ENCODE measurements at places on chromosomes 3 and 15.

DNA sequence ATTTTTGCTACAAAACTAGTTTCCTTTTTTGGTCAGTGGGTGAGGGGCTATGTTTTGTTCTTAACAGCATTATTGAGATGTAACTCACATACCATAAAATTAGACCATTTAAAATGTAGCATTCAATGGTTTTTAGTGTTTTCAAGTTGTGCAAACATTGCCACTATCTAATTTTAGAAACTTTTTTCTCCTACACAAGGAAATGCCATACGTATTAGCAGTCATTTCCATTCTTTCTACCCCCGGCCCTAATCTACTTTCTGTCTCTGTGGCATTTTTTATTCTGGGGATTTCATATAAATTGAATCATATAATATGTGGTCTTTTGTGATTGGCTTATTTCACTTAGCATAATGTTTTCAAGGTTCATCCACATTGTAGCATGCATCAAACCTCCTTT, 55.0 kb upstream of the TIPARP start:
- no peak for DNase-seq

DNA sequence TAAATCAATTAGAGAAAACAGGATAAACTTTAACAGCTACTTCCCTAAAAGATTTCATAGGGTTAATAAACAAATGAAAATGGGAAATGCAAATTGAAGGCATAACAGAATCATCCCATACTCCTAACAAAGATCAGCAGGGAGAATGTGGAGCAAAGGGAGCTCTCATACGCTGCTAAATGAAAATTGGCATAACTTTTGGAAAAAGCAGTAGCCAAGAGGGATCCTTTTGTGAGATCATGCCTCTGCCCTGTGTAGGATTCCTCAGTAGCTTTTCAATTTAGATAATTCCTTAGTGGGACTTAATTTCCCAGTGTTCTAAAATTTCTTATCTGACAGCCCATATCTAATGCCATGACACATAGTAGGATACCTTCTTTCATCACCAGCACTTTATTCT, 18.2 kb downstream of the NIPA2 start:
- DNase-seq, result no peak

DNA sequence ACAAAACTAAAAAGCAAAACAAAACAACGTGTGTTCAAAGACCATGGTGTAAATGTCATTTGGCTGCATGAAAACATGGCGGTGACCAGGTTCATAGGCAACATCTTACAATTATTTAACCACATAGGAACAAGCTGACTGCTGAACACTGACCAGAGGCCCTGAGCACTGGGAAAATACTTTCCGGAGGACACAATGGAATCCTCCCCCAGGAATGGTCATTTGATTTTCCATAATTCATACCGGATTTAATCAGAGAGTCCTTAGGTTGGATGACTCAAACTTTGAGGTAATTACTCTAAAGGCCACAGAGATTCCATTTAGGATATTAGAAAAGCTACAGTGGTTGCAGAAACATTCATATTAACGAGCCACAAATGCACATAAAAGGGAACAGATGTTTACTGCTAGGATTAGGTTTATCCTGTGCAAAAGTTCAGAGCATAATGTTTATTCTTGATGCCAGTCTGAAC, 254.7 kb downstream of the NR1D2 start:
- DNase-seq, result no peak

DNA sequence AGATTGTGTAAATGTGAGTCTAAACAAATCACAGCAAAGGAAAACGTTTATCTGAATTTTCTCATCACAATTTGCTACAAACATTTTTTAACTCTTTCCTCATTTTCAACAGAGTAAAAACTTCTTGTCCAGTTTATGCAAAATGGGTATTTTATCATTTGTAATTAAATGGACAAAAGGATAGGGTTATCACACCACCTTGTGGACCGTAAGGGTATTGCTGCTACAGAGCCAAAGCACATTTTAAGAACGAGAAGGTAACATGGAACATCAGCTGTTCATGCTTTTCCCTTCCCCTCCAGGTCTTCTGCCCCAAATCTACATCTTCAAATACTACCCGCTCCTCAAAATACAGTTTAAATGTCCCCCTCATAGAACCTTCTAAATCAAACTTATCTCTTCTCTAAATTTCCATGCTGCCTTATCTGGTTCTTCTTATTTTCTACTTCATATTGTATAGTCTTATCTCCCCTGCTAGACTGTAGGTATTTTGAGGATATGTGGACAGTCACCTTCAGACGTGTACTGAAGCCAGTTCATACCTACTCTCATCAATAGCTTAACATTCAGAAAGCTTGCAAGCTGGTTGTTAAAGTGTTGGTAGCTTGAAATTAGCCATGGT, 12.8 kb upstream of the SETMAR start:
- DNase-seq, result peak; percentile 37

DNA sequence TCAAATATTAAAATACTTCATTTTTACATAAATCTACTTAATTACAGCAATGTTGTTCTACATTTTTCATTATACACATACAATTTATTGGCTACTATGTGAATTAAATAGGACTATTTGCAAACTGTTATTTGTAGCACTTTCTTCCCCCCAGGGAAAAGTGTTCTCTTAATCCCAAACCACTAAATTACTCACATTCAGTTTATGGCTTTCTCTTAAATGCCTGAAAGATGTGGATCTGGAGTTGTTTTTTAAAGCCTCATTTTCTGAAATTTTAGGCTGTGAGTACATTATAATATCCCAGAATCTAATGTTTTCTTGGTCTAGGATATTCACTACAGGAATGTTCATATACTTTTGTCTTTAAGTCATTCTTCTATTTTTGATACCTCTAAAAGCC, 32.7 kb downstream of the PRTG start:
- no peak for DNase-seq

GRCh38 chr15:39690881-39691634, 91.6 kb downstream of the FSIP1 start:
- no peak for DNase-seq
